ENCODE measurements at places on chromosomes 3 and 15.

DNA sequence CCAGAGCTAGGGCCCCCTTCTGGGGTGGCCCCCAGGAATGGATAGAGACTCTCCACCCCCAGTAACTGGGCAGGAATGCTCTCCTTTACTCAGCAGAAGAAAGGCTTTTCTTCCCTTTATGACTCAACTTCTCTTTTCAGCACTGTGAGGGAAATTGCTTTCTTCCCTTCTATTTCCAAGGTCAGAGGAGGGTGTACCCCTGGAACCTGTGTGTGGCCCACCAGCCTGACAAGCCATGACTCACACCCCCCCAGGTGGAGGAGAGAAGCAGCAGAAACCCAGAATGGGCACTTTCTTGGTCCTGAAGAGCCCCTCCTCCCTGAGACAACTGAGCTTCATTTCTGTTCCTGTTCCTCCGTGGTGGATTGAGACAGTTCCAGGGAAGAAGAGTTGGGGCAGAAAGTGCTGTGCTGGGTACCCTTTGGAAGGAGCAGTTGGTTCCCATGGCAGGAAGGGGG is 2.7 kb upstream of the ANKRD63 start:
- no peak for DNase-seq

GRCh38 chr3:56336023-56336422 is 132.2 kb downstream of the ERC2 start:
- no peak for DNase-seq

DNA sequence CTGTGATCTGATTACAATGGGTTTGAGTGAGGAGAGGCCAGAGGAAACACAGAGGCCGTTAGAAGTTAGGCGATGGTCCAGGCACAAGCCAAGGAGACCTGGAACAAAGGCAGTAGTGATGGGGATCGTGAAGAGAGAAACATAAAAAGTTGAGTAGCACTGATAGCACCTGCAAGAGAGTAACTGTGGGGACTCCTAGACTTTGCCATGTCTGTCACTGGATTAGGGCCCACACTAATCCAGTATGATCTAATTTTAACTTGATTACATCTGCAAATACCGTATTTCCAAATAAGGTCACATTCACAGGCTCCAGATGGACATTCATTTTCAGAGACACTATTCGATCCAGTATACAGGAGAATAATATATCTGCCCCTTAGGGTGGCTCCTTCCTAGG is 144.7 kb downstream of the RAB11A start:
- DNase-seq = no peak

DNA sequence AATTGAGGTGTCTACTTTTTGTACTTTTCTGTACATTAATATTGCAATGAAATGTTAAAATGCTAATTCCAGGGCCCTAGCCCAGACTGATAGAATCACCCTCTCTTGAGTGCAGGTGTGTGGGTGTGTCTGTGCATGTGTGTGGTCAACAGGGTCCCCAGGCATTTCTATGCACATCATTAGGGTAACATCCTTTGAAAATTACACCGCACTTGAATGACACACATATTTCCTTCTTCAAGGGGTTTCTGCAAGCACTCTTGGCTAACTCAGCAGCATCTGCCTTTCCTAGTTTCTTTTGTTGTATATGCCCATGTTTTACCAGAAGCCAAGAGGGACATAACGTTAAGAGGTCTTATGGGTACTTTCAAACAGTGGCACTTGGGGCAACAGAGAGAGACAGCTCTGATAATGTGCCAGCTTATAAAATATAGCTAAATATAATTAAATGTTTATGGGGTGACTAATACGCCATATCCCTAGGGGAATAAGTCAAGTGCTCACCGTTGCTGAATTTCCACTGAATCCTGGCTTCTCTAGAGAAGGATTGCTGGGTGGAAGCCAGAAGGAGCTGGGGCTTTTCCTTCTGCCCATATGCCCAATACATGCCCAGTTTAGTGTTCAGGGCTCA is 54.5 kb upstream of the LRIG1 start:
- DNase-seq = peak; percentile 10

DNA sequence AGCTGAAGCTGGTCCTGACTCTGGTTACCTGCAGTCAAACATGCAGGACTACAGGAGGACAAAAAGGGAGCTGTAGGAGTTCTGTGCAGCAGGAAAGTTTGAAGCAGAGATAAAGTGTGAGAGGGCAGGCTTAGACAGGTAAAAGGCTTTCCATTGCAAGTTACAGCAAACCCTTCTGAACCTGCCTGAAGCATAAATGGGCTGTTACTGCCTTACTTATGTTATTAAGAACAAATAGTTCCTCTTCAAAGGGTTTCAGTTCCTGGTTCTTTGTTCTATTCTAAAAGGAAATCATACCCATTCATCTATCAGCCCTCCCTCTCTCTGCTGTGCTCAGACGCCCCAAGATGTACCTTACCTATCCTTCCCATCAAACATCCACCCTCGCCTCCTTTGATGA is 52.4 kb upstream of the CACNA2D3 start:
- no peak for DNase-seq

- DNase-seq = no peak
Observed at GRCh38 chr3:177119829-177120228, 77.5 kb downstream of the TBL1XR1 start.

- no peak for DNase-seq
Observed at GRCh38 chr3:46429671-46430070, 22.6 kb downstream of the CCRL2 start.

- DNase-seq = no peak
Observed at GRCh38 chr15:52378746-52379394, 83.3 kb upstream of the MYO5C start.

- DNase-seq = peak; percentile 23
Observed at GRCh38 chr15:40307421-40308211, at the start of gene PLCB2. Gene PLCB2, minus strand, starts transcription at chr15:40307935. Its CDS starts 263 bp downstream, at chr15:40307672.

GRCh38 chr3:55556619-55557537 is 69.8 kb upstream of the WNT5A start:
- DNase-seq = no peak

- DNase-seq = no peak
Observed at GRCh38 chr3:45599984-45600650, 5.6 kb downstream of the LIMD1 start.

- no peak for DNase-seq
Observed at GRCh38 chr3:41286305-41286704, 87.0 kb downstream of the CTNNB1 start.

GRCh38 chr3:71563827-71564226 is 19.7 kb downstream of the FOXP1 start:
- no peak for DNase-seq

GRCh38 chr3:52227766-52228165 is 2.3 kb upstream of the TLR9 start:
- DNase-seq = no peak

DNA sequence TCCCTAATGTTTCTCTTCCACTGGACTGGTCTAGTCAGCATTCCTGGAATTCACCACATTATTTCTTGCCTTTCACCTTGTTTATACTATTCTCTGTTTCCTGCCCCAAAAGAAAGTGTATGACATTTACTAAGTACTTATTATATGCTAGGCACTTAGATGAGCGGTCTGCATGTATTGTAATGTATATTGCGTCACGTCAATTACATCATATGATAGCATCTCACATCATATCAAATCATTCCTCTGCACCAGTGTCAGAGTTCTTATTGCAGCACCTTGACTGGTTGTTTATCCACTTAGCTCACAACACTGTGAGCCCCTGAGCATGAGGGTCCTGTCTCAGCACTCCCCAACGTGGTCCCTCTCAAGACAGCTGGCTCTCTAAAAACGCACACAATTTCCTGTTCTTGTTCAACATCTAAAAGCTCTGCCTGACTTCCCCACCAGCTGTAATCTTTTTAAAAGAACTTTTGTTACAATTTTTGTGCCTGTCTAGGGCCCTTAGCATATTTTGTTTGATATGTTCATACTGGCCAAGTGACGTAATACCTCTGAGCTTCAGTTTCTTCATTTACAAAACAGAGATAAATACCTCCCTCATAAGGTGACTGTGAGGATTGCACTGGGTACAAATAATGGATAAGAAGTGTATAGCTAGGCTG is 58.8 kb downstream of the ARHGAP31 start:
- DNase-seq = peak; percentile 50

GRCh38 chr3:145190138-145190537 is 970.8 kb downstream of the PLOD2 start:
- DNase-seq = no peak

DNA sequence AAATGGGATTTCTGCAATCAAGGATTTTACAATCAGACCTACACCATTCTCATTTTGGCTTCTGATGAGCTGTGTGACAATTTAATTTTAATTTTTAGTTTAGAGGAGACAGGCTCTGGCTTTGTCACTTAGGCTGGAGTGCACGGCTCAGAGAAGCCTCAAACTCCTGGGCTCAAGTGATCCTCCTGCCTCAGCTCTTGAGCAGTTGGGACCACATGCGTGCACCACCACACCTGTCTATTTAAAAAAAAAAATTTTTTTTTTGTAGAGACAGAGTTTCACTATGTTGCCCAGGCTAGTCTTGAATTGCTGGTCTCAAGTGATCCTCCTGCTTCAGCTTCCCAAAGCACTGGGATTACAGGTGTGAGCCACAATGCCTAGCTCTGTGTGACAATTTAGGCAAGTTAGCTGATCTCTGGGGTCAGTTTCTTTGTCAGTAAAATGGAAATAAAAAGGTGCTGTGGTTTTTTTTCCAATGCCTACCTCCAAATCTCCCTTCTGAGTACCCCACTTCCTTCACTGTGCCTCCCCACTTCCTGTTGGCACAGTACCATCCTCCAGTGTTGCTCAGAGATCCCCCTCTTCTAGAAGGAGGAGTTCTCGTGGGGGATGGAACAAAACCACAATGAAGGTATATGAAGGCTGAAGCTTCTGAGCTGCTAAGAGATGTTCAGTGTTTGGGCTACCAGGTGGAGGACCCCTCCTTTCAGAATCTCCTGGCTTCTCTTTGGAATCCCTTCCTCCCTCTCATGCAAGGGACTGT is 54.1 kb upstream of the GSK3B start:
- DNase-seq = no peak

DNA sequence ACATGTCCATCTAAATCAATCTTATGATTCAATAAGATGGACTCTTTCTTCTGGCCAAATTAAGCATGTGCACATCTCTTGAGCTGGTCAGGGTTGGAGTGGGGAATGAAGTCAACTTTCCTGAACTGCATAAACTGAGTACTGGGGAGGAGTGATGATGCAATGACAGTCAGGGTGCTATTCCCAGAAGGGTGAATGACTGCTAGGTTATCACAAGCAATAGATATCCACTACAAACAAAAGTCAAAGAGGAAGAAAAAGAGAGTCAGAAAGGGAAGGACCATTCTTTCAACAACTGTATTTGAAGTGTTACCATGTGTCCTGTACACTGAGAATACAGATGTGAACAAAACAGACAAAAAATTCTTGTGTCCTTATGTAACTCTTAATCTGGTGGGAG is 70.0 kb downstream of the ALCAM start:
- DNase-seq = no peak

GRCh38 chr3:39255503-39256325 is 24.1 kb downstream of the CX3CR1 start:
- no peak for DNase-seq

Measured in A549 (cell line).